SK-N-SH (cell line): ENCODE measurements at places on chromosomes 6 and 20. TPM values are rescaled to one million over a fixed set of nuclear protein-coding genes. Genes with fewer than 3 reads are reported as not detected.

YTHDF1 gene
- polyA plus RNA-seq: 15.5 and 17.0 TPM in 2 replicates

SGK2 gene
- polyA plus RNA-seq: 0.21 and 0.57 TPM in 2 replicates

DAAM2 gene
- 0.20 and 0.23 TPM in 2 replicates for polyA plus RNA-seq

COL21A1 gene
- polyA plus RNA-seq: 0.07 and 0.19 TPM in 2 replicates

HLA-DQB1 gene
- polyA plus RNA-seq: not detected in 2 replicates

CAGE1 gene
- 0.05 TPM in 1 of 2 replicates, not detected in the other for polyA plus RNA-seq

PKHD1 gene
- under 0.01 TPM in 1 of 2 replicates, not detected in the other for polyA plus RNA-seq

NKAIN2 gene
- polyA plus RNA-seq: not detected in 2 replicates

CDH4 gene
- polyA plus RNA-seq: not detected in 2 replicates

MUC22 gene
- 0.12 and 0.13 TPM in 2 replicates for polyA plus RNA-seq

LBP gene
- polyA plus RNA-seq: 0.03 and 0.05 TPM in 2 replicates

CNKSR3 gene
- polyA plus RNA-seq: 1.6 TPM in 2 replicates

PPP1R3G gene
- 0.08 and 0.10 TPM in 2 replicates for polyA plus RNA-seq

ZSWIM3 gene
- polyA plus RNA-seq: 2.3 and 2.9 TPM in 2 replicates

DEFB132 gene
- not detected in 2 replicates for polyA plus RNA-seq

OPRM1 gene
- 0.15 and 1.0 TPM in 2 replicates for polyA plus RNA-seq

OSER1 gene
- 22.3 and 31.0 TPM in 2 replicates for polyA plus RNA-seq

SEMG1 gene
- polyA plus RNA-seq: not detected in 2 replicates

PSORS1C2 gene
- polyA plus RNA-seq: not detected in 2 replicates

KCNB1 gene
- 0.82 and 1.1 TPM in 2 replicates for polyA plus RNA-seq

ELOVL2 gene
- 0.39 and 0.49 TPM in 2 replicates for polyA plus RNA-seq

ELOVL4 gene
- 1.6 and 1.9 TPM in 2 replicates for polyA plus RNA-seq

SLC13A3 gene
- 0.10 and 0.21 TPM in 2 replicates for polyA plus RNA-seq

PSMA7 gene
- polyA plus RNA-seq: 687 and 801 TPM in 2 replicates

OR2J3 gene
- not detected in 2 replicates for polyA plus RNA-seq

TOMM34 gene
- 40.5 and 51.4 TPM in 2 replicates for polyA plus RNA-seq

SLC17A1 gene
- not detected in 2 replicates for polyA plus RNA-seq

KIF25 gene
- polyA plus RNA-seq: not detected in 2 replicates

COL20A1 gene
- not detected in 2 replicates for polyA plus RNA-seq

PM20D2 gene
- polyA plus RNA-seq: 6.2 and 8.4 TPM in 2 replicates

CFAP61 gene
- polyA plus RNA-seq: 0.26 and 0.62 TPM in 2 replicates

FABP7 gene
- not detected in 2 replicates for polyA plus RNA-seq

SYNGAP1 gene
- polyA plus RNA-seq: 5.9 and 8.8 TPM in 2 replicates

CTAGE9 gene
- polyA plus RNA-seq: not detected in 2 replicates

MEI4 gene
- not detected in 2 replicates for polyA plus RNA-seq

PDYN gene
- not detected in 2 replicates for polyA plus RNA-seq

MAPK13 gene
- polyA plus RNA-seq: 1.9 and 2.3 TPM in 2 replicates

ERVFRD-1 gene
- not detected in 2 replicates for polyA plus RNA-seq

SIRPB1 gene
- polyA plus RNA-seq: 0.19 and 0.53 TPM in 2 replicates

TRIM15 gene
- not detected in 2 replicates for polyA plus RNA-seq

HDGFL1 gene
- not detected in 2 replicates for polyA plus RNA-seq

COL9A3 gene
- polyA plus RNA-seq: 1.3 and 2.5 TPM in 2 replicates

PAK5 gene
- polyA plus RNA-seq: 0.03 and 0.06 TPM in 2 replicates

RBM24 gene
- polyA plus RNA-seq: 0.19 and 0.20 TPM in 2 replicates

FAM83C gene
- not detected in 2 replicates for polyA plus RNA-seq

SLC44A4 gene
- polyA plus RNA-seq: 0.26 and 0.49 TPM in 2 replicates

SPEF1 gene
- polyA plus RNA-seq: 1.6 and 1.8 TPM in 2 replicates

DUSP15 gene
- 4.3 and 5.4 TPM in 2 replicates for polyA plus RNA-seq
